ELF-1 (cell line): ENCODE measurements at places on chromosomes 16 and 17.

- DNase-seq: no peak
These were observed 18.0 kb downstream of the HS3ST3B1 start for GRCh38 chr17:14318918-14319205.

GRCh38 chr17:35596530-35597233 lies 9.6 kb downstream of the AP2B1 start:
- DNase-seq: peak; percentile 86

DNA sequence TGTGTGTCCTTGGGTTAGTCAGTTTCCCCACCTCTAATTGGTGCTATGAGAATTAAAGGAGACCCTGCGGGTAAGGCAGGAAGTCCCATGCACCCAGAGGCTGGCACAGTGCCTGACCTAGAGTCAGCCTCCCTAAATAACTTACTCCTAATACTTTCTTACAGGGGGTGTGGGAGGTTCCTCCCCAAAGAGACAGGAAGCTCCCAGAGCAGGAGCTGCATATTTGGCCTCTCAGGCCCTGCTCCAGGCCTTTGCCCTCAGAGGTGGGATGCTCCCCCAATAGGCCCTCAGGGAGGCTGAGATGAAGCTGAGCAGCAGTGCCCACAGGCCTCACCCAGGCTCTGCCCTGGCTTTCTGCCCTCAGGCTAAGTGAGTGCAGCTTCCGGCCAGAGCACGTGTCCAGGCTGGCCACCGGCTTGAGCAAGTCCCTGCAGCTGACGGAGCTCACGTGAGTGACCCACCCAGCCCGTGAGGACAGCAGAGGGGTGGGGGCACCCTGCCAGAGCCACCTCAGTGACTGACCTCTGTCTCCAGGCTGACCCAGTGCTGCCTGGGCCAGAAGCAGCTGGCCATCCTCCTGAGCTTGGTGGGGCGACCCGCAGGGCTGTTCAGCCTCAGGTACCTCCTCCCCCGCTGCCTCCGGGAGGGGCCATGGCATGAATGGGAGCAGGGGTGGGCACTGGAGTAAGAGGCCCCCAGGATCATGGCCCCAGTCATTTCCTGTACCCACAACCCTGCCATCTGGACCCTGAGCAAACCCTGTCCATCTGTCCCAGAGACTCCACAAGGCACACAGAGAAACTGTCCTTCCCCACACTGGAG lies 31.1 kb upstream of the CPNE2 start:
- peak; percentile 49 for DNase-seq

GRCh38 chr17:40123811-40124114 lies 2.0 kb downstream of the MSL1 start:
- DNase-seq: no peak

GRCh38 chr17:9360677-9361081 lies 214.9 kb downstream of the STX8 start:
- no peak for DNase-seq

GRCh38 chr17:58996968-58997367 lies 109.7 kb downstream of the TRIM37 start:
- no peak for DNase-seq

DNA sequence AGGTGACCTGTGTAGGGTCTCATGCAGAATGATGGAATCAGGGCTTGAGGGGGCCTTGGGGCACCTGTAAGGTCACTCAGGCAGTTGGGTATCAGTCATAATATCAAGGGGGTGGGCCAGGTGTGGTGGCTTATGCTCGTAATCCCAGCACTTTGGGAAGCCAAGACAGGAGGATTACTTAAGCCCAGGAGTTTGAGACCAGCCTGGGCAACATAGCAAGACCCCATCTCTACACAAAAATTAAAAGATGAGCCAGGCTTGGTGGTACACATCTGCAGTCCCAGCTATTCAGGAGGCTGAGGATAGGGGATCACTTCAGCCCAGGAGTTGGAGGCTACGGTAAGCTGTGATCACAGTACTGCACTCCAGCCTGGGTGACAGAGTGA lies 7.5 kb downstream of the ERN2 start:
- no peak for DNase-seq

DNA sequence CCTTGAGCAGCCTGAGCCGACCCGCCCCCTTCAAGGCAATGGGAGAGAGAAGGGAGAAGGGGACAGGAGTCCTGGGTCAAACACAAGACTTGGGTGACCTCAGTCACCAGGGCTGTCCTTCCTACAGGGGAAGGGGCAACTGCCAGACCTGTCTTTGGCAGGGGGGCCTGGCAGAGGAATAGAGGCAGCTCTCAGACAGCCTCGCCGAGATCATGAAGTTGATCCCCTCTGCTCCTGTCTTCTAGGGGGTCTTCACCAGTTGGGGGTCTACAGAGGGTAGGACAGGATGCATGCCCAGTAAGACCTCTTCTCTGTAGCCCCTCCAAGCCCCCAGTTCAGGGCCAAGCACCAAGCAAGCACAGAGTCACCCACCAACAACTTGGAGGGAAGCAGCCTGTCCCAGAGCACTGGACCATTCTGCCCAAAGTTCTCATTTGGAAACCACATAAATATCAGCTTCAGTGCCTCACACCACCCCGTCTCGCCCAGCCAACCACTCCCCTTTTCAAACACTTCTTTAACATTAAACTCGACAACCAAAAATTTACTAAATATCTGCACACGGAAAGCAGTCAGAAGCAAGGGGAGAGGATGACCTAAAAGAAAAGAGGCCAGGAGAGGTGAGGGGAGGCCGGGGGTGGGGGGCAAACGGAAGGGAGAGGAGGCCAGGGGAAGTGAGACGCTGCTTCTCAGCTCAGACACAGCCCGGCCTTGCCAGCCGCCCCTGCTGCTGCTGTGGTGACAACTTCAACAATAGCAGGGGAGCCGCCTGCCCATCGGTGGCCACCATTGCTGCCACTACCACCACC lies 7.7 kb downstream of the DOK4 start:
- DNase-seq: no peak

GRCh38 chr16:47538472-47538871 lies 77.3 kb downstream of the PHKB start:
- peak; percentile 40 for DNase-seq

GRCh38 chr16:19014461-19014860 lies 30.7 kb downstream of the TMC7 start:
- no peak for DNase-seq

DNA sequence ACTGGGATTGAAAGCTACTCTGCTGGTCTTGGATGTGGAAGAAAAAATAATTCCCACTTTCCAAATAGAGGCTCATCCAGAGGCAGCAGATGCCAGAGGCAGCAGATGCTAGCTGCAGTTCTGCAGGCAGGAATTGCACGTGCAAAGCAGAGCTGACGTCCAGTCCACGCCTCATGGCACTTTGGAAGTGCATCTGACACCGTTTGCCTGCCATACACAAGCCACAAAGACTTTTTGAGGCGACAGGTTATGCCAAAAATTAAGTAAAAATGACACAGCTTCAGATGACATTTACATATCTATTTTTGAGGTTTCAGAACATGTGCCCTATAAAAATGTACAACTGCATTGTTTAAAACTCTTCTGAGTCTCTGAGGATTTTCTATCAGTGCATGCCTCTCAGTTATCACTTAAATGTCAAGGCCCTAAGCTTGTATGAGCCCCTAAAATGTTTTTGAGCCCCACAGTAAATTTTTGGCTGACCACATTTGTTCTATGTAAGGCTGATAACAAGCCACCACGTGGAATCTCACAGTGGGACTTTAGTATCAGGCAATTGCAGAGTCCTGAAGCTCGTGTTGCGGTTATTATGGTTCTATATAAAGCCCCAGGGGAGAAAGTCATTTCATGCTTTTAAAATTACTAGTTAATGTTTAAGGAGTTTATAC lies 239.2 kb downstream of the PRKCA start:
- no peak for DNase-seq

- peak; percentile 26 for DNase-seq
These were observed 165.4 kb downstream of the AIPL1 start for GRCh38 chr17:6269478-6269877.

DNA sequence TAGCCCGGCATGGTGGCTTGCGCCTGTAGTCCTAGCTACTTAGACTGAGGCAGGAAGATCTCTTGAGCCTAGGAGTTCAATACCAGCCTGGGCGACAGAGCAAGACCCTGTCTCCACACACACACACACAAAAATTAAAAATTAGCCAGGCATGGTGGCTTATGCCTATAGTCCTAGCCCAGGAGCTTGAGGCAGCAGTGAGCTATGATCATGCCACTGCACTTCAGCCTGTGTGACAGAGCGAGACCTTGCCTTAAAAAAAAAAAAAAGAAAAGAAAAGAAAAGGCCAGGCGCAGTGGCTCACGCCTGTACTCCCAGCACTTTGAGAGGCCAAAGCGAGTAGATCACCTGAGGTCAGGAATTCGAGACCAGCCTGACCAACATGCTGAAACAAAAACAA lies 23.9 kb downstream of the C17orf75 start:
- peak; percentile 48 for DNase-seq

DNA sequence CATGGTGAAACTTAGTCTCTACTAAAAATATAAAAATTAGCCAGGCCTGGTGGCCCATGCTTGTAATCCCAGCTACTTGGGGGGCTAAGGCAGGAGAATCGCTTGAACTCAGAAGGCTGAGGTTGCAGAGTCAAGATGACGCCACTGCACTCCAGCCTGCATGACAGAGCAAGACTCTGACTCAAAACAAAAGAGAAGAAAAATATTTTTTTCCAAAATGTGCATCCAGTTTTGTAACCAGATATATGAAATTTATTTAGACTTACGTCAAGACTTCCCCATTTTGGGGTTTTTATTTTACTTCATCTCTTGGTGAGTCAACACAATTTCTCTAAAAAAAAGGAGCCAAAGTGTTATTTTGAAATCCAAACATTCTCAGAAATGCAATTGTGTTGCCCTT lies 5.5 kb upstream of the TM4SF5 start:
- DNase-seq: no peak

DNA sequence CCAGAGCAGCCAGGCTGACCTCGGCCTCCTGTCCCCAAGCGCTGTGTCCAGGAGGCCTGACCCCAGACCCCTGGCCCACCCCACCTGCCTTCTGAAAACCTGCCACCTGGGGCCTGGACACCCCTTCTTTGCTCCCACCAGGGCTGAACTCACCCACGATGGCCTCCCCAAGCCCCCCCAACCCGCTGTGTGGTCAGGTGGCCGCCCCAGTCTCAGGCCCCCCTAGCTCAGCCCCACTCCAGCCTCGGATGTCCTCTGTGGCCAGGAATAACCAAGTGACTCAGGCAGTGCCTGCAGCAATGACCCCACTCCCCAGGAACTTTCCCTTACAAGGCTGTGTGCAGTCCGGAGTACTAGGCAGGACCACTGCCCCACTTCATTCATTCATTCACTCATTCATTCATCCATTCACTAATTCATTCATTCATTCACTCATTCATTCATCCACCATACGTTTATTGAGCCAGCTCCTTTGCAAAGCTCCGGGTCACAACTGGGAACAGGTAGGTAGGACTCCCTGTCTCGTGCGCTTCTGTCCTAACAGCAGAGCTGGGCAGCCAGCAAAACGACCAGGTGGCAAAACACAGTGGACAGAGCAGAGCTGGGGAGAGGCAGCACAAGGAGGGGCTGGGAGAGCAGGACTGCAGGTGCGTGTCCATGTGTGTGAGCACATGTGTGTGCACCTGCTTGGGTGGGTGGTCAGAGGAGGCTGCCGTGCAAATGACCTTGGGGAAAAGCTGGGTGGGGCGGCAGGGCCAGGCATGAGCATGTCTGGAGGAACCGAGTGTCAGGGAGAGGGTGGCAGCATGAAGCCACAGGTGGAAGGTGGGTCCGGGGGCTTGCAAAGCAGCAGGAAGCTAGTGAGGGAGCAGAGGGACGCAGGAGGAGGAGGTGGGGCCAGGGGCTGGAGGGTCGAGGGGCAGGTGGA lies 75.8 kb upstream of the CBX4 start:
- DNase-seq: no peak

DNA sequence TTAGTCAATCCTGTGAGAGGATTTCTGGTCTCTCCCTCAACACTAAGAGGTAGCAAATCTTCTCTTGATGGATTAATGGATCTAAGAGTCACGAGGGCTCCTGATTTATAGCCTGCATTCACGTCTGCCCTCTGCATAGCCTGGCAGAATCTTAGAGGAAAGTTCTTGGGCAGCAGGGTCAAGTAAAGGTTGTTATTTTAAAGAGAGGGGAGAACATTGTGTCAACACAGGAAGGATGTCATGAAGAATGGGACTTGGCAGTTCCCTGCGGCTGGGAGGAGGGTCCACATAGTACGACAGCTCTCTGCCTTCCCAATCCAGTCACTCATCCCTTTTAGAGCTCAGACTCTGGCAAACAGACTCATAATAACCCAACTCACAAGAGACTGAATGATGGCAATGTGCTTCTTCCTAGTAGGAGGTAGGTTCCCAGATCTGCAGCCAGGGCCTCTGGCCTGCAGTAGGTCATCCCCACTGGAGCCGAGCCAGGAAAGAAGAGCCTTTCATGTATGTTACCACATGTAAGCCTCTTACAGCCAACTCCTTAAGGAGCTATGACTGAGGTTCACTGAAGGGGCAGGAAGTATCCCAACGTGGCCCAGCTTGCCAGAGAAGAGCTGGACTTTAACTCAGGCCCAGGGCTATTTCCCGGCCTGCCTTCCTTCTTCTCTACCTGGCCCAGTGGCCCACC lies 25.4 kb upstream of the RPTOR start:
- DNase-seq: no peak

DNA sequence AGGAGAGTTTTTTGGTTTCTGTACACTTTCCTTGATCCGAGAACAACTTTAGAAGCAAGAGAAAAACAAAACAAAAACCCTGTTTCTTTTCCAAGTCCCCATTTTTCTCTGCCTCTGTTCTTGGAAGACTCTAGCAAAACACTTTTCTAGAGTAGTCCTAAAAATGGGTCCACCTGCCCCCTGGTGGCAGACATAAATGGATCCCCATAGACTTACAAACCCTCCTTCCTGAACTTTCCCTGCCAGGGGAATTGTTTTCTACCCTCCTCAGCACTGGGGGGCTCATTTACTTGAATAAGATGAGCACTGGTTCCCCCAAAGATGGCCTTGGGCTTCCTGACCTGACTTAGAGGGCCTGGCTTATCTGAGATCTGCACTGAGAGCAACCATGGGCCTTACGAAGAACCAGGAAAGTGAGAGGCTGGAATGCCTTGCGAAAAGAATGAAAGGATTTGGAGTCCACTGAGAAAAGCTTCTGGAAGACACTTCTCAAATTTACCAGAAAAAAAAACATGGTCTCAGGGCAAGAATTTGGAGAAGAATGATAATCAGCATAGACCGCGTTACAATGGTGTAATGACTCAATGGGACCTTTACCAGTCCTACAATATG lies 48.0 kb upstream of the CDYL2 start:
- DNase-seq: peak; percentile 14
